Transverse colon (tissue), 4 donors: ENCODE measurements at places on chromosomes 12 and 14. TPM values are rescaled to one million over a fixed set of nuclear protein-coding genes. Genes with fewer than 3 reads are reported as not detected.

DNA sequence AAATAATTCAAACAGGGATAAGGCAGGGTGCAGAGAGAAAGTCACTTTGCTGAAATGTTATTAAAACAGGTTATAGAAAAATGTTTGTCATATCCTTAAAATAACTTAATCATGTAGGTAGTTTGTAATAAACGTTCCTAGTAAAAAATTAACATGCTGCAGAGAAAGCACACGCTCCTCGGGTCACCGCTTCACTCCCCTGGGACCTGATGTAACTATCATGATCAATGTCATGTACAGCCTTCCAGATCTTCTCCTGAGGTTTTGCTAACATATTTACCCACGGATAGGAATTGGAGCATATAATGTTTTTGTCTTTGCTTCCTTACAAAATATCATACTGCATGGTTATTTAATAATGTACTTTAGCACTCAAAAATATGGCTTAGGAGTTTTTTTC is 285.1 kb upstream of the TMEM132C start:
- DNase-seq: no peak
- H3K27me3 ChIP-seq: no peaks in the 10 kb centered on the region
- H3K4me1 ChIP-seq: no peaks in the 10 kb centered on the region
- no peaks in the 10 kb centered on the region for H3K36me3 ChIP-seq

- H3K4me1 ChIP-seq: no peaks in the 10 kb centered on the region
- DNase-seq: no peak
- no peak overlapping the region for H3K4me3 ChIP-seq
- H3K36me3 ChIP-seq: no peaks in the 10 kb centered on the region
These were observed 120.9 kb downstream of the SINHCAF start for GRCh38 chr12:31205054-31205453.

GRCh38 chr12:11797317-11797913 is 147.9 kb downstream of the ETV6 start:
- H3K27ac ChIP-seq: peak overlapping the region; percentile 76
- H3K4me1 ChIP-seq: peaks cover 34% of the 10 kb centered on the region

DNA sequence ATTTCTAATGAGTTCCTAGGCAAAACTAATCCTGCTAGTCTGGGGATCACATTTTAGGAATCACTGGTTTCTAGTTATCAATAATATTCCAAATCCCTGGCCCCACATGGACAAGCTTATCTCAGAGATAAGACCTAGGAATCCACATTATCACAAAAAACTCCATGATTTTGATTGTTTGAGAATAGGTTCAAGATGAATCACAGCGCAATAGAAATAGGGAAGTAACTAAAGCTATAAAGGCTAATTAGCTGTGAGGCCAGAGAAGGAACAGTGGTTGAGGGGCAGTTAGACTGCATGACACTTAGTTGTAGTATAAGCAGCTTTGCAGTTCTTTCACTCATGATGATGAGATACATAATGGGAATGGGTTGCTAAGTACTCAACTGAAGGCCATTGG is 13.1 kb upstream of the ATP5F1B start:
- no peaks in the 10 kb centered on the region for H3K4me1 ChIP-seq
- DNase-seq: no peak
- no peaks in the 10 kb centered on the region for H3K27me3 ChIP-seq

SYT1 gene
- 0.60 TPM for total RNA-seq
